ENCODE measurements at places on chromosomes 11 and 22.
A peak's percentile ranks its signal among the peaks of the same experiment; 100 is the strongest.

- DNase-seq = no peak
These were observed 167.5 kb downstream of the CNTN5 start for GRCh38 chr11:99188221-99188620.

- DNase-seq = no peak
These were observed 1.1 kb upstream of the CBL start for GRCh38 chr11:119205080-119205479.

GRCh38 chr22:48678171-48679135 lies 1149.2 kb downstream of the BRD1 start:
- DNase-seq = no peak

DNA sequence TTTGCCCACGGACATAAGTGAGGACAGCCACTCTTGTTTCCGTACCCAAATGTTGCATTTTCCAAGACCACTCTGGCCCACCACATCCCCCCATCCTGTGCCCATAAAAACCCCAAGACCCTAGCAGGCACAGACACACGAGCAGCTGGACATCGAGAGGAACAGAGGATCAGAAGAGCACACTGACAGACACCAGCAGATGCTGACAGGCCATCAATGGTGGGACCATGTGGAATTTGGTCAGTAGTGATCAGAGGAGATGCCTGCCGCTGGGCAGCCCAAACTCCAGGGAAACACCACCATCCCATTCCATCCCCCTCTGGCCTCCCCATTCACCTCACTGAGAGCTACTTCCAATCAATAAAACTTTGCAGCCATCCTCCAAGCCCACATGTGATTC lies 87.0 kb downstream of the DLG2 start:
- DNase-seq = no peak

DNA sequence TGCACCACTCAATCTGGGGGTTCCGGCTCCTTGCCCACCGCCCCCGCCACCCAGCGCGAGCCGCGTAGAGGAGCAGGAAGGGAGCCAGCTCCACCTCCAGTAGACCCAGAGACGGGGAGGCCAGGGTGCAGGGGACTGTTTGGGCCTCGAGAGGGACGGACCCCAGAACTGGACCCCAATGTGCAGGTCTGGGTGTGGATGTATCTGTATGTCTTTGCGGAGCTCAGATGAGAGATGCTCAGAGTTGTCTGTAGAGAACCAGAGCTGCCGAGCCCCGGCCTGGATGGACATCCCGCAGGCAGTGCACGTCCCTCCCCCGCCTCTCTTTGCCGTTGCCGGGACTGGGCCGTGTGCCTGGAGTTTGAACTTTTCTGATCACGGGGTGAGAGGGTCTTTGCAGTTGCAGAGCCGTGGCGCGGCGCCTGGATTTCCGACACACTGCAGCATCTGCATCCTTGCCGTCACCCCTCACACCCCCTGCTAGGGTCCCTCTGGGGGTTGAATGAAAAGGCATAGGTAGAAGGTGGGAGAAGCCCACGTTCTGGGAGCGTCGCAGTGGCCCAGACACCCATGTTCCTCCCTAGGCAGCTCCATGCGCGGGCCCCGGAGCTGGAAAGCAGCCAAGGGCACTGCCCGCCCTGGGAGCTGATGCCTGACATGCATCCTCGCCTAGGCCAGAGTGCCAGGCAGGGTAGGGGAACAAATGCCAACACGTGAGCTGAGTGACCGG lies 105.2 kb downstream of the KCNQ1 start:
- no peak for DNase-seq

- DNase-seq = peak; percentile 53
These were observed at the start of gene ADAMTS15 for GRCh38 chr11:130448416-130449309. Gene ADAMTS15, plus strand, starts transcription at chr11:130448645. Its CDS starts 329 bp downstream, at chr11:130448974.

- no peak for DNase-seq
These were observed 9.3 kb downstream of the ATP5MGL start for GRCh38 chr22:42630901-42631602.

DNA sequence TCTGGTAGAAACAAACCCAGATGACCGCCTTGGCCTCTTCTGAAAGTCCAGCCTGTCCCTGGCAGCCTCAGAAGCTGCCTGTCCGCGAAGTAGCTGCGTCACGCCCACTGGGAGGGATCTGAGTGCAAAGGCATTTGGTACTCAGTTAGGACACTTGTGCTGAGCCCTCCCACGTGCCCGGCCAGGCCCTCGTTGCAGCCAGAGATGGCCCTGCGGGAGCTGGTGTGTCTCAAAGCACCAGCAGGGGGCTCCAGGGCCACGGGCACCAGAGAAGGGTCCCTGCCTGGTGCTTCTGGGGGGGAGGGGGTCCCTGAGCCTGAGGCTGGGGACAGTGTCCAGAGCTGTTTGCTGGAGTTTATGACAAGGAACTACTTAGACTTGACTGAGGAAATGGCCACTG lies 5.8 kb downstream of the SELENOO start:
- DNase-seq = peak; percentile 46

GRCh38 chr22:48118654-48119053 lies 1356.2 kb downstream of the TBC1D22A start:
- DNase-seq = no peak

DNA sequence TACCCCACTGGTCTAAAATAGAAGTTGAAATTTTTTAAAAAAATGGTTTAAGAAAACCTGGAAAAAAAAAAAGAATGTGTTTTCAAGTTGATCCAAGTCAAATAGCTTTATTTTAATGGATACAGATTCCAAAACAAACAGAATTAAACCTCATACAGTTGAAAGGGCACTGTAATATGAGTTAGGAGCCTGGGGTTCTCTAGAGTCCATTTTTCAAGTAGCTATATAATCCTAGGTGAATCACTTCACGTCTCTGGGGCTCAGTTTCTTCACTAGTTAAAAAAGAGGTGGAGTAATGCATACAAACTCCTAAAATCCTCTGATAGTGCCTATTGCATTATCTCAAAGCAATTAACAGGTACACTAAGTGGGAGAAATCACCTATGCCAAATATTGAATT lies 132.9 kb downstream of the BBOX1 start:
- DNase-seq = no peak

- no peak for DNase-seq
These were observed 114.8 kb downstream of the SNX19 start for GRCh38 chr11:130801333-130802122.

- DNase-seq = no peak
These were observed 43.6 kb upstream of the PRR5 start for GRCh38 chr22:44658311-44658953.

DNA sequence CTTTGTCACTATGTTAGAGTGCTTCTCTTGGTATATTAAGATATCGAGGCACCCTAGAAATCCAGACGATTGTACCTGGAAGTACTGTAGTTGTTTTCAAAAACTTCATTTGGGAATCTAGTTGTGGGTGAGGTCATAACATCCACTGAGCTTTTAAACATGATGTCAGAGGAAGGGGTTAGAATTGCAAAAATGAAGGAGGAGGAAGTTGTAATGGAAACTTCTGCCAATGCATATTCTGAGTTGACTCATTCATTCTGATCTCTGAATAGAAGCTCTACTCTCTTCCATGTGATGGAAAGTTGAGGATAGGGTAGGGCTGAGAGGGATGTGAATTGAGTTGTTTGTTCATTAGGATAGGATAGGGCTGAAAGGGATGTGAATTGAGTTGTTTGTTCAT lies 7.7 kb downstream of the CD44 start:
- DNase-seq = no peak

DNA sequence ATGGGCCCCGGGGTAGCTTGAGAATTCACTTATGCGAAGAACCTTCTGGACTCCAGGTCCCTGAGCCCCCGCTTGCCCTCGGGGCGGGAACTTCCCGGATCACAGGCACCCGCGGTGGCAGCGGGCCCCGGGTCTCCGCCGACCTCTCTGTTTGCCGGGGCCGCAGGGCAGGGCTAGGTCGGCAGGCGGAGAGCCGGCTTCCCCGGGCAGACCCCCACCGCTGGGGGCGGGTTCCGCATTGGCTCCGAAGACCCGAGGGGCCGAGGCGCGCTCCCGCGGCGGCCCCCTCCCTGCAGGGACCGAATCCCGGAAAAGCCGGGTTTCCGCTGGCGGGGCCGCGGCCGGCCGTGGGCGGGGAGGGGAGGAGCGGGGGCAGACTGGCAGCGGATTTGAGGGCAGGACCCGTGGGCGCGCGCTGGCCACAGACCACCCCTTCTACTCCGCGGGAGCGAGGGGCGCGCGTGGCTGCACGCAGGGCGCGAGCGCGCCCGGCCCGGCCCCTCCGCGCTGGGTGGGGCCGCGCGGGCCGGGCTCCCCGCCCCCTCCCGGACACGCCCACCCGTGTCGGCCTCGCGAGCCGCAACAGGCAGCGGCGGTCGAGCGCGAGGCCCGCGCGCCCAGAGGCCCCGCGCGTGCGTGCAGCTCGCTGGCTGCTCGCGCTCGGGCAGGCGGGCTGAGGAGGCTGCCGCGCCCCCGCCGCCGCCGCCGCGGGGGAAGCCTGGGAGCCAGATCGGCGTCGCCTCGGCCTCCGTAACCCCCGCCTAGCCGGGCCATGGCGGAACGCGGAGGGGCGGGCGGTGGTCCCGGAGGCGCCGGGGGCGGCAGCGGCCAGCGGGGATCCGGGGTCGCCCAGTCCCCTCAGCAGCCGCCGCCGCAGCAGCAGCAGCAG lies at the start of gene PACS1:
TSS of gene PACS1 (plus strand) at position 558 of the 889 bp plus-strand sequence. CDS start at position 773, 215 bp downstream.
- peak; percentile 75 for DNase-seq

DNA sequence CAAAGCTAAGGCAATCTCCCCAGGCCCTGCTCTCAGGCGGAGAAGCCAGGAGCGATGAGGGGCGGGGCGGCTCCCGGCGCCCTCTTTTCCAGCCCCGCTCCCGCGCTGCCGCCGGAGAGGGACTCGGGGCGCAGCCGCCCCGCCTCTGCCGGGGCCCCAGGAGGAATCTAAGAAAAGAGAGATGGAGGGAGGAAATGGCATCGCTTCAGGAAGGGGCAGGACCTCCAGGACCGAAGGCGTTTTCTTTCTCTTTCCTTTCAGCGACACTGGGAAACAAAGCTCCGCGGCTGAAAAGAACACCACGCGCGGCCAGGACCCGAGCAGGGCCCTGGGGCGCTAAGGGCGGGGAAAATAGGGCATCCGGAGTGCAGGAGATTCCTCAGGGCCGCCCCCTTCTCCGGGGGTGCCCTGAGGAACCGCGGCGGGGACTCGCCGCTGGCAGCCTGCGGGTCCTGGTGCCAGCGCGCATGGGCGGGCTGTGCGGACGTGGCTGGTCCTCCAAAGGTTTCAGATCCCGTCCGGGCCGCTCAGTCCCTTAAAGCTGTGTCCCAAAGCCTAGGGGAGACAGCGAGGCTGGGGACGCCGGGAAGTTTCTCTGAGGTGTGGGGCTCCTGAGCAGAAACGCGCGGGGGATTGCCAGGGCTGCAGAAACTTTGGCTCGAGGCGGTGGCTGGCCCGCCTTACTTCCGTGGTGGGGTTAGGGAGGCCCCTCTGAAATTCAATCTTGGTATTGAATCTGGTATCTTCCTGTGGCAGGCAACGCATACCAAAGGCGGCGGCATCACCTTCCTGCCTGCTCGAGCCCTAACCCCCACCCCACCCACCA lies 2.8 kb upstream of the BSX start:
- no peak for DNase-seq

- no peak for DNase-seq
These were observed 43.8 kb upstream of the RASD2 start for GRCh38 chr22:35496768-35497312.

- DNase-seq = no peak
These were observed 85.2 kb downstream of the RELT start for GRCh38 chr11:73461335-73461840.
